Stimulated activated CD8-positive, alpha-beta memory T cell treated with anti-CD3 and anti-CD28 coated beads, Interleukin-2, amount 100 ng/mL, for 1 hour (primary cell): ENCODE measurements at places on chromosomes 1 and 21.

GRCh38 chr1:114352797-114353196 is 158.2 kb downstream of the TRIM33 start:
- no peak for DNase-seq

- DNase-seq: no peak
Observed at GRCh38 chr1:32818804-32819541, 1.5 kb downstream of the S100PBP start.

DNA sequence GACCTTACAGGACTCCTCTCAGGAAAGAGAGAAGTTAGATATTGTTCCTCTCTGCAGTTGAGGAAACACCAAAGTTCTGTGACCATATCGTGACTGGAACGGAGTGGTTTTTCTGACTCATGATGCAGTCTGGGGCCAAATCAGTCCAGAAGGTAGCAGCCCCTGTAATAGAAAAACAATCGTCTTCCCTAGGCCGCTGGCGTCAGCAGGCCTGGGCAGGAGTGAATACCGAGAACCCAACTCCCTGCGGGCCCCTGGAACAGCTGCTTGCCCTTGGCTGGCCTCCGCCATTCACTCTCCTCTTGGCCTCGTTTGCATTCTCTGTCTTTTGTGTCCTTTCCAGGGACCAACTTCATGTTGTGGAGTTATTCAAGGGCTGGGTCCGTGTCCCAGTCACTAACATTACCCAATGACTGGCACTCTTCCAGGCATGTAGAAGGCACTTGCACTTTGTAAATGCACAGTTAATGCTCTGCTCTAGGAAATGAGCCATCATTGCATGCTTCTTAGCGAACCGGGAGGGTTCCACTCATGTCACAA is 10.9 kb upstream of the CD101 start:
- no peak for DNase-seq

DNA sequence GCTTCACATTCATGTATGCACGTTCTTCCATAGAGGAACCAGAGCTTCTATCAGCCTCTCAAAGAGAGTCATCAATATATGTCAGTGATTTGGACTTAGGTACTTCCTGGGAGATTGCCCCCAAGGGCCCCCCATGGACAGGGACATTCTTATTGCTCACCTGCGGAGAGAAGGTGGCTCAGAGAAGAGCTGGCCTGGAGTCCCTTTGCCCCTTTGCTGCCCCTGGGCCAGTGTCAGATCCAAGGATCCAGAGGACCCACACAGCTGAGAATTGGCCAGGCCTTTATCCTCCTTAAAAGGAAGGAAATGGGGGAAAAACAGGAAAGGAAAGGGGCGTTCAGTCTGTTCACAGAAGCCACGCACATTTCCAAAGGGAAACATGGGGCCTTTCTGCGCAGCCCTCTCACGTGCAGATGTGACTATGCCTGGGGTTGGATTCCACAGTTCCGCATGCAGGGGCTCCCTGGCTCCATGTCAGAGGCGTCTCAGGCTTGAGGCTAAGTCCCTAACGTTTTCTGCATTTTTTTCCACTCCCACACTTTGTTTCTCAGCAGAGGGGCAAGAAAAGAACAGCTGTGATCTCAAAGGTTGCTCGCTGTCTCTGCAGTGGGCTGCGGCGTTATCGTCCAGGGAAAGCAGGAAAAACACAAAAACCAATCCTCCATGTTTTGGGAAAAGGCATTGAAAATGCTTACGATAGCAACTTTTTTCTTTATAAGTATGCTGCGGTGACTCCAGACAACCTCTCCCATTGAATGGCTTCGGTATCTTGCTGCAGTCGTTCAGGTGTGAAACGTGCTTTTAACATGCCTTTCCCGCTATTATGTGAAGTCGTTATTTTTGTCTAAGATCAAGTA is 5.9 kb downstream of the C1orf226 start:
- DNase-seq: no peak
